ENCODE measurements at places on chromosomes 3 and 15.

GRCh38 chr3:77142578-77142977 is 102.7 kb downstream of the ROBO2 start:
- no peak for DNase-seq

DNA sequence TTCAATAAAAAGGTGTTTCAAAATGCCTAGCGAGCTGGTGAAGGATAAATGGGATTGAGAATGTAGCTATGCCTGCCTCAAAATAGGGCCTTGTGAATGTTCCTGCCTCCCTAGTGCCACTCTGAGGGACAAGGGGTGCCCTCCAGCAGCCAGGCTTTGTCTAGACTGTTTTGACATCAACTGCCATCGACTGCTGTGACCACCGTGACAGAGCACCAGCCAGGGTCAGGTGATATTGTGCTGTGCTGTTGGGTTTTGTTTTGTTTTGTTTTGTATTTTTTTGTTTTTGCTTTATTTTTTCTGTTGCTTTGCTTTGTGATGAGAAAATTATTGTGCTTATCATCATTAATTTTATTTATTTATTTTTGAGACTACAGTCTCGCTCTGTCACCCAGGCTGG is 144.8 kb downstream of the SMAD6 start:
- no peak for DNase-seq

DNA sequence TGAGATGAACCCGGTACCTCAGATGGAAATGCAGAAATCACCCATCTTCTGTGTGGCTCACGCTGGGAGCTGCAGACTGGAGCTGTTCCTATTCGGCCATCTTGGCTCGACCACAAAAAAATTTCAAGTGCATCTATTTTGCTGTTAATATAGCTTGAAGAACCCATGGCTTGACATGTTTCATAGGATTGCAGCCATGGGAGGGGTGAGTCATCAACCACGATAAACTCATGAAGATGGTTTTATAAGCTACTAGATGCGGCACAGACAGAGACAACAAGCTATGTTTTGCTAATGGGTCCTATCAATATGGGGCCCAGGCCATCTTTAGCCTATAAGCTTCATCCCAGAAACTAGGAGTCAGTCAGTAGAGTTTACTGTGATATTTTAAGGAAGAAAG is 100.4 kb upstream of the PHLDB2 start:
- no peak for DNase-seq

DNA sequence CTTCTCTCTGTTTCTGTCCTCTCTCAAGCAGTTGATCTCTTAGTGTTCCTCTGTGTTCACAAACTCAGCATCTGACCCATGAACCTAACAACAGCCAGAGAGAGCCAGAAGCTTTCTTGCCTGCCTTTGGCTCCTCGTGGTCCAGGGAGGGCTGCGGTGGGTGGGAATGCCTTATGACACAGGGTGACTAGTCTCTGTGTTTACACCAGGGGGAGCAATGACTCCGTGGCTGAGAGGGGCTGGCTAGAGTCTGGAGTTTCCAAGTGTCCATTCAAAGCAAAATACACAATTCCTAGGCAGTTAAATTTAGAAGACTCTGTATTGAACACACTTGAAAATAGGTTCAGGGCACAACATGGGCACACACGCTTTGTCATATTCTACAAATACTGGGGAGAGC is 370.0 kb upstream of the FRG2C start:
- no peak for DNase-seq

DNA sequence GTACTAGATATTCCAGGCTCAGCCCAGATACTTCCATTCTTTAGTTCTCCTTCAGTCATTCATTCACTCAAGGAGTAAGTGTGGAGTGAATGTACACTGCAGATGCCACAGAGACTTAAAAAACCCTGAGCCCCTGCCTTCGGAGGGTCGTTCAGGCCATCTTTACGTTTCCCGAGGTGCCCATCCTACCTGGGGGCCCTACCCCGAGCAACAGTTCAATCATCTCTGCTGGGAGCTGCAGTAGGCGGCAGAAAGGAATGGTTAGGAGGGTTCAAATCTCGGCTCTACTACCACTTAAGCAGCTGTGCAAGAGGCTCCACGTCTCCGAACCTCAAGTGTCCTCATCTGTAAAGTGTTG is 613 bp downstream of the SEC13 start:
- DNase-seq = no peak

DNA sequence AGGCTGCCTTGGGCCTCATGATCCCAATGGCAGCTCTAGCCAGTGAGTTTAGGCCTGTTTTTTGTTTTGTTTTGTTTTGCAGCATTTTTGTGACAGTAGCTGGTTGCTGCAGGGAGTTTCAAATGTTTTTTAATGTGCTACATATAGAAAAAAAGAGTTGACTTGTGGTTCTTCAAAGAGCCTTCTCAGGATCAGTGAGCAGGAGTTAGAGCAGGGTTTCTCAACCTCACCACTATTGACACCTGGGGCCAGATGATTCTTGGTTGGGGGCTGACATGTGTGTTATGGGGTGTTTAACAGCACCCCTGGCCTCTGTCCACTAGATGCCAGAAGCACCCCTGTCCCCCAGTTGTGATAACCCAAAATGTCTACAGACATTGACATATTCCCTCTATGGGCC is 17.9 kb downstream of the APH1B start:
- DNase-seq = no peak

- DNase-seq = no peak
These were observed 33.0 kb upstream of the TEX264 start for GRCh38 chr3:51637941-51638471.

DNA sequence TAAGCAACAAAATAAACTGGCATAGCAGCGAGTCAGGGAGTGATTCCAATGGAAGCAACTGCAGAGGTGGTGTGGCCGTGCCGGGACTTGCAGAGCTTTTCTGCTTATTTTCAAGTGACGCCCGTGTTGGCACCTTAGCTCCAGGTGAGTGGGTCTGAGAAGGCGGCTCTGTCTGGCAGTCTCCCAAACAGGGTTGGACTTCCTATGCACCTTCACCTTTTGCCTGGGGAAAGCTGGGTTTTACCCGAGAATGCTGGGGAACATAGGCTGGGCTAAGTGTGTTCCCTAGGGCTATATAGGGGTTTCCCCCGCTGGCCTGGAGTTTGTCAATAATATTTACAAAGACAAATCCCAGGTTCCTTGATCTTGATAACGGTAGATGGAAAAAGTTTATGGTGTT is 179.9 kb upstream of the TBL1XR1 start:
- DNase-seq = no peak

DNA sequence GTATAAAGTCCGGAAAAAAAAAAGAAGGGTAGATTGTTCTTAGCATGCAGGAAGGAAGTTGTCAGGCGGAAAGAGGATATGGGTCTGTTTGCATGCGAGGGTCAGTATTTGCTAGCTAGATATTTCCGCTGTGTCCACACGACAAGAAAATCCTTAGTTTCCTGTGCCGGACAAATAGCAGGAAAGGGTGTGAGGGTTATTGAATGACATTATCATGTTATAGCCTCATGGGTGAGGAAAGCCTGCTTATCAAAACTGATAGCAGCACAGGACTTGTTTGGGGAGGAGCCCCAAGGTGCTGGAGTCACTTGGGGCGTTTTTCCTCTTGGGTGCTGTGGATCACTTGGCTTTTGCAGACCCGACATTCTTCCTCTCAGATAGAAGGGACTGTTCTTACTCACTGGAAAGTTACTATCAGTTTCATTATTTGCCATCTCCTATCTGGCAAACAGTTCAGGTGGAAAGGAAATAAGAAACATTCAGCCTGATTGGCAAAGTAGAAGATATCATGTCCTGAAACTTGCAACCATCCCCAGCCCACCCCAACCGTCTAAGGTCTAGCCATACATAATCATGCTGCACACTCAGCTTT is 127.2 kb upstream of the DPH6 start:
- no peak for DNase-seq

DNA sequence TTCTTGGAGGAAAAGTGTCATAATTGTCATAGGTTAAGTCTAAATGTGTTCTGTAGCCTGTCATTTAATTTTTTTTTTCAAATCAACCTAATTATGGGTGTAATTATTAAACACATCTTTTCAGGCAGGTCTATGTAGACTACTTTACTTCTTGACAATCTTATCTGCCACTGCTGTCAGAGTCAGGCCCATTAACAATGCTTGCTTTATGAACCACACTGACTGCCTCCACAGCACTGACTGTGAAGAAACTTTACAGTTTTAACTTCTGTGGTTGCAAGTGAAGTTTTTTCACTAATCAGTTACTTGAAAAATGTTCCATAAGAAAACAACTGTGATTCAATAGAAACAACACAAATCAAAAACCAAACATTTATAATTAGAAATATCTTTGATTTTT is 407.8 kb downstream of the PLCL2 start:
- no peak for DNase-seq

- no peak for DNase-seq
These were observed 543.6 kb downstream of the EDEM1 start for GRCh38 chr3:5731100-5731499.

GRCh38 chr15:81475471-81475870 is 101.5 kb upstream of the TMC3 start:
- no peak for DNase-seq

DNA sequence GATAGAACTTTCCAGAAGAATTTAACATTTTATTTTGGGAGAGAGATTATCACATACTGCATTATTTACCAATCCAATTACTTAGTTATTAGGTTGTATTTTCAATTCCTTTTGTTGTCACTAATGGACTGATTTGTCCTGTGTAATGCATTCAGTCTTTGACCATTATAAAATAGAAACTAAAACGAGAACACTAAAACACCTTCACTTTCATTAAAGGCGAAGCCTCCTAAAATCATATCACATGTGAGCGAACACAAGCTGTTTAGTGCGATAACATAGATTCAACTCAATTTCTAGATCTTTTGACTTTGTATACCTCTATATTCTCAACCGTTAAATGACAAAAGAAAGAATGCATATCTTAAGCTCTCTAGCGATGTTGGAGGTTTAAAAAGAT is 253.4 kb downstream of the VGLL3 start:
- DNase-seq = no peak

- DNase-seq = no peak
These were observed 13.2 kb downstream of the FAM162A start for GRCh38 chr3:122397201-122397600.

DNA sequence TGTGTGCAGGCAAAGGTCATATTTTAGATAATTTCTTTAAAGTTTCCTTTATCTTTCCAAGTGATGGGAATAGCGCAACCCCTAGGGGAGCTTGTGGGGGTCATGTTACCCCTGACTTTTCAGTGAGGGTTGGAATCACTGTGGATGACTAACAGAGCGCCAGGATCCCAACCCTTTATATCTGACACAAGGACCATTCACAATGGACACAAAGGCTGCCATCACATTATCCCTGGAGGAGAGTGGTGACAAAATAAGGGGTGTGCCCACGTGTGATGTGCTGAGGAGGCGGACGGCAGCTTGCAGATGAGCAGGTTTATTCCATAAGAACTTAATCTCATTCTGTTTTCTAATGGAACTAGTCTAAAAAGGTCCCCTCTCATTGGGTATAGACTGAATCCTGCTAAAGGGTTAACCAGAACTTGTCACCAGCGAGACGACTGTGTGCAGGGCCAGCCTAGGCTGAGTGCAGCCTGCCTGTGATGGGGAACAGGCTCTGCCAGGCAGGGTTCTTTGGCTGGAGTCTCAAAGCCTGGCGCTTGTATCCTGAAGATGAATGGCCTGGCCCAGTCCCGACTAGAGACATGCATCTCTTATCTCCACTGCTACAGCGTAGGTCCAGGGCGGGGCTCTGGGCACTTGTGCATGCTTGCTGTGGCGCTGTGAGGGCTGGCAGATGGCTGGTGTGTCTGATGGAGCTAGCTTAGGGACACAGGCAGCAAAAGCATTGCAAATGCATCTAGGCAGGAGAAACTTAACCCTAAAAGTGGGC is 50.2 kb downstream of the CHDH start:
- DNase-seq = no peak

- DNase-seq = no peak
These were observed 125.6 kb downstream of the RPLP1 start for GRCh38 chr15:69578252-69578651.

GRCh38 chr3:45064512-45065372 is 38.6 kb downstream of the CLEC3B start:
- DNase-seq = no peak

DNA sequence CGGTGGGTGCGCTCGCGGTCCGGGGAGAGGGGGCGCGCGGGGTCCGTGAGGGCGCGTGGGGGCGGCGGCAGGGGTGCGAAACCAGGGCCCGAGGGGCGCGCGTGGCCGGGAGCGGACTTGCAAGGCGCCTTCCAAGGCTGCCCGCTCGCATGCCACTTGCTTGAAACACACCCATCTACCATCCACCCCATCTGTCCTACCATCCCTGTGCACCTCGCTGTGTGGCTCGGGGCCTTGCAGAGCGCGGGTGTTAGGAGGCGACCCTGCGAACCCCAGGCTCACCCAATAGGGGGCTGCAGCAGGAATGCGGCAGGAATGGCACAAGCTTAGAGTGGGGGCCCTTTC is 240 bp downstream of the CFAP100 start:
- no peak for DNase-seq

DNA sequence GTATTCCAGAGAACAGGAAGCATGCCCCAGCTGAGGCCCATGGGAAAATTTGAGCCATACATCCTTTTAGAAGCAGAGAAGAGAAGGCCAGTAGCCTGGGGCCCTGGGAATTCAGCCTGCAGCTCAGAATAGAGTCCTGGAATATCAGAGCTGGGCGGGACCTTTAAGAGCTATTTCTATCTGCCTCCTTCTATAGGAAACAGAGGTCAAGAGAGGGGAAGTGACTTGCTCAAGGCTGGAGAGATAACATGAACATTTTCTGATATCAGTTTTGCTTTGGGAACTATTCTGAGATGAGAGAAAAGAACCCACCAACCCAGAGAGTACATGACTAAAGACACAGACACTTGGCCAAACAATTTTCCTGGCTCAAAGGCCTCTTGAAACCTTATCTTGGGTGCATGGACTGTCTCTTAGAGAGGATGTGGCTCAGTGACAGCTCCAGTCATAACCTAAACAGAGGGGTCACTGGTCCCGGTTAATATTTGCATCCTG is 26.0 kb downstream of the MASP1 start:
- DNase-seq = no peak

- DNase-seq = no peak
These were observed 29.5 kb upstream of the TSEN2 start for GRCh38 chr3:12454816-12455121.

GRCh38 chr15:101170568-101171350 is 81.1 kb downstream of the CHSY1 start:
- no peak for DNase-seq

- no peak for DNase-seq
These were observed 3.0 kb downstream of the ISLR start for GRCh38 chr15:74176262-74177214.

DNA sequence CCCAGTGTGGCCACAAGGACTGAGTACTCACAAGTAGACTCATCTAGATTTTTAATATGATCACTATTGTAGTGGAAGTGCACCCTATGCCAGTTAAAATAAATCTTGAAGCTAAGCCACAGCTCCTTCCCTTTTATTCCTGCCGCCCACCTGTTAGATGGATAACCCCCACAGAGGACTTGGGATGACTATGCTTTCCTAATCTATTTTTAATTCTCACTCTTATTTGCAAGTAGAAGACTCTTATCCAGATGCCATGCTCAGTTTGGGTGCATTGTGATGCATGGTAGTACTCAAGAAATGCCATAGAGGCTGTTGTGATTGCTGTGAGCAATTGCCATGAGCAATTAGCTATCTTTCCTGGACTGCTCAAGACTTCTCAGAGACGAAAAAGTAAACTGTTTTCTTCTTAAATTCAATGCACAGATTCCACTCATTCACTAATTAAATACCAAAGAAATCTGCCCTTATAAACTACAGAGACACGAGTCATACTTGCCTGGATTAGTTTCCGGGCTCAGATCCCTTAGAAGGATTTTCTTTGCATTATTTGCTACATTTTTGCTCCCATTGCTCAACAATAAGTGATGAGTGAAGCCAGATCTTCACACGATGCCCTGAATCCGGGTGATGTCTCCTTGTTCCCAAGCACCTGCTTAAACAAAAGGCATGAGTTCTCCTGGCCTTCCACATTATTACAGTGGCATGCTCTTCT is 472.1 kb downstream of the SOX2 start:
- no peak for DNase-seq
